NT2/D1 (cell line): ENCODE measurements at places on chromosomes 16 and 17.

- no peak for DNase-seq
Measured at GRCh38 chr16:69861292-69862030, 89.7 kb upstream of the CLEC18A start.

- DNase-seq: peak; percentile 75
Measured at GRCh38 chr16:30112197-30113030, 923 bp downstream of the GDPD3 start.

DNA sequence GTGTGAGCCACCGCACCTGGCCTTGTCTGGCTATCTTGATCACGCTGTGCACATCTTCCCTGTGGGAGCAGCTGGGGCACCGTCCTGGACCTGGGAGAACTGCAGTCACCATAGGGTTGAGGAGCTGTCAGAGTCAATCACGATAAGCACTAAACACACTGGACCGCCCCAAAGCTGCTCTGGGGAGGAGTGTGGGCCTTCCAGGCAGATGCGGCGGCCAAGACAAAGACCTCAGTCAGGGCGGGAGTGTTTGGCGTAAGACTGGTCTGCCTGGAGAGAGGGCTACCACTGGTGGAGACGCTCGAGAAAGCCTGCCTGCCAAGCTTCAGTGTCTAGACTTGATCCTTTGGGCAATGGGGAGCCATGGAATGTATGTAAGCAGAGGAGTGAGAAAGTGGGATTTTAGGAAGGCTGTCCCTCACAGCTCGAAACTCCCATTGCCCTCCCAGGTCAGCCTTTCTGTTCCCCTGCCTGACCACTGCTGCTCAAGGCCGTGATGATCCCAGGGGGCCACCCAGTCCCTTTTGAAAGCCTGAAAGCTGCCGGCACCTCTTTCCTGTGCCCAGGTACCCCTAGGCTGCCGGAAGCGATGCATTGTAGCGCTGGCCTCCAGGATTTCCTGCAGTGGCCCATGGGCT lies 29.3 kb upstream of the CIBAR2 start:
- no peak for DNase-seq

GRCh38 chr16:78105517-78105916 lies 6.1 kb downstream of the WWOX start:
- DNase-seq: no peak

DNA sequence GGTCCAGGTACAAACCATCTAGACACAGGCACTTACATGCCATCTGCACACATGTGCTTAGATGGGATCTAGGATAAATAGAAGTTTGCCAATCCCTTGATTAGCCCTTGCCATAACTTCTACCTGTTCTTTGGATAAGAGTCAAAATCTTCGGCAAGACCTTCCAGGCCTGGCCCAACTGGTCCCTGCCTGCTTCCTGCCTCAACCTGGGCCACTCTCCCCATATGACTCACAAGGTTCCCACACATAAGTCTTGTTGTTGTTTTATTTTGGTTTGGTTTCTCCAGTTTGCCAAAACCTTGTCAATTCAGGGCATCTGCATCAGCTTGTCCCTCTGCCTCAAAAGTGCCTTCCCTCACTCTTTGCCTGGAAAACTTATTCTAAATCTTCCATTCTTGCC lies 95.3 kb upstream of the XYLT1 start:
- no peak for DNase-seq

GRCh38 chr17:46744441-46744840 lies 74.1 kb downstream of the WNT3 start:
- no peak for DNase-seq
